ENCODE measurements at places on chromosomes 6 and 20. TPM values are rescaled to one million over a fixed set of nuclear protein-coding genes. Genes with fewer than 3 reads are reported as not detected.

GRCh38 chr20:49657118-49657901 is 56.4 kb downstream of the B4GALT5 start:
- peaks cover 4% of the 10 kb centered on the region for H3K36me3 ChIP-seq
- no peaks in the 10 kb centered on the region for H3K27me3 ChIP-seq
- no peak overlapping the region for H3K4me3 ChIP-seq
- peaks cover 57% of the 10 kb centered on the region for H3K4me1 ChIP-seq
- H3K27ac ChIP-seq = no peak overlapping the region
- DNase-seq = no peak

GRCh38 chr20:12207875-12208274 is 290.2 kb downstream of the BTBD3 start:
- no peak overlapping the region for H3K4me3 ChIP-seq
- H3K36me3 ChIP-seq = no peaks in the 10 kb centered on the region
- H3K27me3 ChIP-seq = no peaks in the 10 kb centered on the region
- no peaks in the 10 kb centered on the region for H3K4me1 ChIP-seq
- no peak overlapping the region for H3K27ac ChIP-seq

DNA sequence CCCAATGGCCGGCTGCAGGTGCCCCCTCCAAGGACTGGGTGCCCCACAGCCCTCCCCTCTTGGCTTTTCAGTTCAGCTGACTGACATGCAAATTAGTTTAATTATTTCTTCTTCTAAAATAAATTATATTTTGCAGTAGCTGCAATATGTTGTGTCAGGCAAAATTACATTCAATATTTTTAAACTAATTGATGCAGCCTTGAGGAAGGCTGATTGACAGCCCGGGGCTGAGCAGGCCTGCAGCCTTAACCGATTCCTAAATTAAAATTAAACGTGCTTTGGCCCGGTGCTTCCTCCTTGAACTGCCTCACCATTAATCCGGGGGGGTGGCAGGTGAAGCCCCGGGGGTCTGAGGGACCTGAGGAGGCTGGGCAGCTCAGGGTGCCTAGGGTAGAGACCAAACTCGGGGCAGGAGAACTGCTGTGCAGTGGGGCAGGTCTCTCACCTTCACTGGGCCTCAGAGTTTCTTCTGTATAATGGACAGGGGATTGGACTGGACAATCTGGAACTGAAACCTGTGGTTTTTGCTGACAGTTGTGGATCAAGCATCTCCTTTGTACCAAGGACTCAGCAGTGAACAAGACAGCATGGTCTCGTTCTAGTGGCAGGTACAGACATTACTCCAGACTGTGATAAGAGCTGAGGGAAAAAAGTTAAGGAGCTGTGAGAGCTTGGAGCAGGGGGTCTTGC is 72.5 kb downstream of the CD40 start:
- H3K4me1 ChIP-seq = no peaks in the 10 kb centered on the region
- no peaks in the 10 kb centered on the region for H3K36me3 ChIP-seq

DNA sequence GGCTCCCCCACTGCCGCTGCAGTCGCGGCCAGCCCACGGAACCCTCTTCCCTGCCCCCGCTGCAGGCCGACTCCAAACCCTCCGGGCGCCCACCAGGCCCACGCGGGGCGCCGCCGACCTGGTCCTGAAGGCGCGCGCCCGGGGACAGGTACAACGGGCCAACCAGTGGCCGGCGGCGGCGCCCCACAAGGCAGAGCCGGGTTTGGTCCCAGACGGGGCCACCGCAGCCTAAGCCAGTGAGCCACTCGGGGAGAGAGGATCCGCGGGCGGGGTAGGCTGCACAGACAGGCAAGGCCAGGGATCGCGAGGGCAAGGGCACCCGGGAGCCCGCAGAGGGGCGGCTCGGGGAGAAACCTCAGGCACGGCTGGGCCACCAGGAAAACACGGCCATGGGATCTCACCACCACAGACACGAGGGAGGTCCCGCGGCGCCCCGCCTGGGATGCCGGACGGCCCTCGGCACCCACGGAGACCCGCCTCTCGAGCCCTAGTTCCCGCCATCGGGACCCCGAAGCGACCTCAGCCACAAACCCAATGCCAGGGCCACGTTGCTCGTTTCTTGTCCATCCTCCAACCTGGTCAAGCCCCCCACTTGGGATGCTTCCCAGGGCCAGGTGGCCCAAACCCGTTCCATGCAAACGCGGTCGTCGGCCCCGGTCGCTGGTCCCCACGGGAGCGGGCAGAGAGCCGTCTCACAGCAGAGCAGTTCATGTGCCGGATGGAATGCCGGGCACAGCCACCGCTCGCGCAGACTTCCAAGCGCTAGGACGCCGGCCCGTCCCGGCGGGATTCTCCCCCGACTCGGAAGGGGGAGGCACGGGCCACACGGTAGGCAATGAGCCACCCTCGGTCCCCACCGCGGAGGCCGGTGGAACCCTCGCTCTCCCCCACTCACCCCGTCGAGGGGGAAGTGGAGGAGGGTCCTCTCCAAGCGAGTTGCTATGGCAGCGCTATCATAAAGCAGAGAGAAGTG is 1956.6 kb upstream of the DEFB115 start:
- H3K4me1 ChIP-seq = no peaks in the 10 kb centered on the region
- DNase-seq = no peak
- no peak overlapping the region for H3K4me3 ChIP-seq
- no peaks in the 10 kb centered on the region for H3K36me3 ChIP-seq

DNA sequence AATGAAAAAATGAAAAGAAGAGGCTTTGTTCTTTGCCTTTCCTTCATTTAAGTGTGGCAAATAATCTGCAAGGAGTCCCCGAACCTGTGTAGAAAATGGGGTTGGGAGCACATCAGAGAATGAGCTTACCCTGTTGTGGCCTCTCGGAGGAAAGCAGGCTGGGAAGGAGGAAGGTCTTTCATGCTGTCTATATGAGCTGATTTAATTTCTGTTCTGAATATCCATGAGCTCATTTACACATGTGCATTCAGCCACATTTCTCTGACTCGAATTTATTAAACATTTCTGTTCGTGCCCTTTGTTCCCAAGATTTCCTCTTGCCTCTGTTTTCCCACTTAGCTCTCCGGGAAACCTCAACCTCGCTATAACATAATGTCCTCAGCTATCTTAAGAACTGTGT is 584.4 kb upstream of the CDH4 start:
- no peak for DNase-seq
- H3K36me3 ChIP-seq = no peaks in the 10 kb centered on the region
- H3K27ac ChIP-seq = no peak overlapping the region
- no peaks in the 10 kb centered on the region for H3K4me1 ChIP-seq
- H3K4me3 ChIP-seq = no peak overlapping the region
- no peaks in the 10 kb centered on the region for H3K27me3 ChIP-seq

- H3K27ac ChIP-seq = no peak overlapping the region
- no peak for DNase-seq
- no peaks in the 10 kb centered on the region for H3K27me3 ChIP-seq
- H3K4me3 ChIP-seq = no peak overlapping the region
- no peaks in the 10 kb centered on the region for H3K36me3 ChIP-seq
Measured at GRCh38 chr6:56951049-56951831, 3.7 kb upstream of the BEND6 start.

DNA sequence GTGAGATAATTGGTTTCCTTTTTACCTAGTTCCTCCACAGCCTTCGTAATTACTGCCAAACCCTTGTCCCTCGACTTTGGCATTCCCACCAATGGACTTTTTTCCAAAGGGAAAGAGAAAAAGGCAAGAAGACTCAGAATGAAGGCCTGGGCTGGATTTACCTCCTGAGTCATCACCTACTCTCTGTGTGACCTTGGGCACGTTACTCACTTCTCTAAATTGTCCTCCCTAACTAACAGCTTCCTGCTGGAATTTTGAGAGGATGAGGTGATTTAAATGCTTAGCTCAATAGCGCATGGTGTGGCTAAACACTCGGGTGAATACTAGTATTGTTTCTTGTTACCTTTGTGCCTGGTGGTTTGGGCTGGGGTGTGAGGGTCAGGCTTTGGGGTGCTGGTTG is 146.6 kb downstream of the DHX35 start:
- H3K27me3 ChIP-seq = no peaks in the 10 kb centered on the region
- H3K4me3 ChIP-seq = no peak overlapping the region
- no peak for DNase-seq
- no peak overlapping the region for H3K27ac ChIP-seq

DNA sequence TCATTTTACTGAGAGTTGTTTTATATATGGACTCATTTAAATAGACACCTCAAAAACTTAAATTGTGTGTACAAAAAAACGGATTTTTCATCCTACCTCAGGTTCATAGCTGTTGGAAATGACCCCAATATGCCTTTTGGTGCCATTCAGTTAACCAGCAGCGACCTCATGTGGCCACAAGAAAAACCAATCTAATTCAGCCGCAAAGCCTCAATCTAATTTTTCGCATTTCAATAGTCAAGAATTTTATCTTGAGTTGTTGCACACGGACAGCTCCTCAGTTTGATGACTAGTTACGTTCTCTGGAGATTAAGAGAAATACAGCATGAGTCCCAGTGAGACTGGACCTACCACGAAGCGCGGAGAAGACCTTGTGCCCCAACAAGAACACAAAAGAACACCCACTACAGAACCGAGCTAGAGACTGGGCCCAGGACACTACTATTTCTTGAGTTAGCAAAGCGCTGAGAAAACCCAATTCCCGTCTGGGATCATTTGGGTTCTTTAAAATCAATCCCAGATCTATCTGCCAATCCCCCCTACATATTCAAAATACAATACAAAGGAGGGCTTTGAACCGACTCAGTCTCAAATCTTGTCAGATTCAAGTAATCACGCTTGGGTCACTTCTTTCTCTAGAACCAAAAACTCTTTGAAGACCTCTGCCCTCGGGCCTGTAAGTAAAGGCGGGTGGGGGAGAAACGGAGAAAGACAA is 1.1 kb downstream of the TCP11 start:
- no peaks in the 10 kb centered on the region for H3K36me3 ChIP-seq
- H3K27ac ChIP-seq = no peak overlapping the region
- no peaks in the 10 kb centered on the region for H3K4me1 ChIP-seq
- no peaks in the 10 kb centered on the region for H3K27me3 ChIP-seq
- peak; percentile 55 for DNase-seq

DNA sequence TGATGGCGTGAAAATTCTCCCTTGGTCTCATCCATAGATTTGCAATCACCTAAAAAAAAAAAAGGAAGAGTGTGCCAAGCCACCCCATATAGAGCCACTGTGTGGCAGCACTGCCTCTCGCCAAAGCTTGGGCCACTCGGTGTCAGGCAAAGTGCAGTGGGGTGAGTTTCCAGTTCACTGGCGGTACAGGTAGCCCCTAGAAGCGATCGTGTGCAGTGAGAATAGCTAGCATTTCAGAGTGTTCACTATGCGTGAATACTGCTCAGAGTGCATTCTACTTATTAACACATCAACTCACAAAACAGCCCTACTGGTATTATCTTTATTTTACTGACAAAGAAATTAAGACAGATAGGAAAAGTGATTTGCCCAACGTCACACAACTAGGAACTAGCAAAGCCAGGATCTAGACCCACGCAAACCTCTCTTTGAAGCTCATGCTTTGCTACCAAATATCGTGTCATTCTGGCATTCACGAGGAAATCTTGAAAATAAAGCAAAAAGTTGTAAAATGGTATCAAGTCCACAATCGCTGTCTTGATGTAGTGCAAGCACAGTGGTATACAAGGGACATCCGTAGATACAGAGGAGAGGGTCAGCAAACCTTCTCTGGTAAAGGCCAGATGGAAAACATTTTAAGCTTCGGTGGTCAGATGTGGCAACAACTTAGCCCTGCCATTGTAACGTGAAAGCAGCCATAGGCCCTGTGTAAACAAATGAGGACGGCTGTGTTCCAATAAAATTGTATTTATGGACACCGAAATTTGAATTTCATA is 10.4 kb upstream of the GCNT2 start:
- peak overlapping the region; percentile 10 for H3K27ac ChIP-seq
- H3K36me3 ChIP-seq = no peaks in the 10 kb centered on the region
- peaks cover 7% of the 10 kb centered on the region for H3K4me1 ChIP-seq
- H3K4me3 ChIP-seq = no peak overlapping the region
- peak; percentile 86 for DNase-seq

DNA sequence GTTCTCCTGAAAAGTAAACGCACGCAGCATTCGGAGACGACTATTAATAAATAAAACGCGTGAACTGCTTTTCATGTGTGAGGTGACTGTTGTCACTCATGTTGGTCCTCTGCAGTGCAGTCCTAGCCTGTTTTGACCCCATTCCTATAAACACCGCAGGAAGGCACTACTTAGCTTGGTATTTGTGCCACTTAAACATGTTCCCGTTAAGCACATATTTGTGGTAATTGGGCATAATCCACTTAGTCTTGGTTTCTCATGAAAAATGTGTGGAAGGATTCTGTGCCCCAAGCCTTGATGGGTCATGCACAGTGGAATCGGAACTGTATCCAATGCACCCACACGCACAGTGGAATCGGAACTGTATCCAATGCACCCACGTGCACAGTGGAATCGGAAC is 313.9 kb downstream of the THBS2 start:
- no peaks in the 10 kb centered on the region for H3K27me3 ChIP-seq
- H3K27ac ChIP-seq = no peak overlapping the region
- DNase-seq = no peak
- no peak overlapping the region for H3K4me3 ChIP-seq

DNA sequence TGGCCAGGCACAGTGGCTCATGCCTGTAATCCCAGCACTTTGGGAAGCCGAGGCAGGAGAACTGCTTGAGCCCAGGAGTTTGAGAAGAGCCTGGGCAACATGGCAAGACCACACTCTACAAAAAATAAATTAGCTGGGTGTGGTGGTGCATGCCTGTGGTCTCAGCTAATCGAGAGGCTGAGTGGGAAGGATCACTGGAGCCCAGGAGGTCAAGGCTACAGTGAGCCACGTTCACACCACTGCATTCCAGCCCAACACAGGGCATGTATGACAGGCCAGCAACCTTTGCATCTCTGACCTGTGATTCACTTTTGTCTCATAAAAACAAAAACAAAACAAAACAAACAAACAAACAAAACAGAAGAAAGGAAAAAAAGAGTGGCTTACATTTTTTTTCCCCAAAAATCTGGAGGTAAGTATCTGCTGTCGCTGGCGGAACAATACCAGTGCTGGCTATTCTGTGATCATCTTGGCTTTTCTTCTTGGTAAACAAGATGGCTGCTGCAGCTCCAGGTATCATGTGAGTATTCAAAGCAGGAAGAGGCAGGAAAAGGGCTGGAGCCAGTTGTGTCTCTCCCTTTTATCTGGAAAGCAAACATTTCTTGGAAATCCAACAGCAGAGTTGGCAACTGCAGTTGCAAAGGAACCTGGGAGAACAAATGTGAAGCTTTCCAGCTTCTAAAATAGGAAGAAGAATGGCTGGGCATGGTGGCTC is 40.4 kb upstream of the ZMYND8 start:
- peaks cover 6% of the 10 kb centered on the region for H3K4me1 ChIP-seq
- H3K36me3 ChIP-seq = no peaks in the 10 kb centered on the region
- H3K4me3 ChIP-seq = no peak overlapping the region

GRCh38 chr20:32282461-32282860 is 5.0 kb downstream of the KIF3B start:
- peak; percentile 93 for DNase-seq
- H3K4me3 ChIP-seq = no peak overlapping the region
- peak overlapping the region; percentile 69 for H3K27ac ChIP-seq
- H3K36me3 ChIP-seq = no peaks in the 10 kb centered on the region
- H3K4me1 ChIP-seq = peaks cover 31% of the 10 kb centered on the region

Gene C6orf132
- total RNA-seq = 14.8 TPM

Gene THBS2
- total RNA-seq = 74.7 TPM

Gene AGER
- total RNA-seq = 70.6 TPM

Gene LGSN
- not detected for total RNA-seq

Gene RUNX2
- 1.6 TPM for total RNA-seq

Gene APOBEC2
- not detected for total RNA-seq

Gene HFE
- 8.2 TPM for total RNA-seq
